ENCODE measurements at places on chromosomes 6 and 20.

- DNase-seq = no peak
These were observed 89.7 kb upstream of the GCM1 start for GRCh38 chr6:53238311-53238710.

DNA sequence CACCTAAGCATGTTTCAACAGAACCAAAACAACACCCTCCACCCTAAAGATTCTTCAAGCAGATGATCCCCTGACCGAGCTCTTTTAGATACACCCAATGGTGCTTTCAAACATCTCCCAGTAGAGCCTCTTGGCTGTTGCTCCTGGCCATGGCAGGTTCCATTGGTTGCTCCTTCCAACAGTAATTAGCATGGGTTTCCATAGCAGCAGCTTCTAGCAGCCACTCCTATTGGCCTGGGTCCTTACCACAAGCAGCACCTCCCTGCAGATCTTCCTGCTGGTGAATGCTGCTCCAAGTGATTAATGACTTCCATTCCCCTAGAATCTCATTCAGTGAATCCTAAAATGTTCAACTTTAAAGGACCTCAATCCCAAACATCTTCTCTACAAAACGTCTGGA, 13.9 kb downstream of the CCN2 start:
- DNase-seq = peak; percentile 64

GRCh38 chr6:146543940-146544615, 445 bp downstream of the RAB32 start:
- peak; percentile 49 for DNase-seq

DNA sequence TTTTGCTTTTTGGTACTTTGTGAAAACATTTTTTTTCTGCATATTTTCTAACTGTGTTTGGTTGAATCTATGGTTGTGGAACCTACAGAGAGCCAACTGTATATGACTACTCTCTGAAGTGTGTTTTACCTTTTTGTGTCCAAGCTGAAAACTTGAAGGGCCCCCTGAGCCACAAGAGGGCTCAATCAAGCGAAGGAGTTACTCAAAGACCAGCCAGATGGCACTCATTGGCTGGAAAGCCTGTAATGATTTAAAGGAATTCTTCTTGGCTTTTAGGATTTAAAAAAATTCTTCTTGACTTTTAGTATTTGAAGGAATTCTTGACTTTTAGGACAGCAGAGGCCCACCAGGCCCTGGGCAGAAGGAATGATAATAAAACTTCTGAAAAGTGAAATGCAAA, 27.0 kb upstream of the ECI2 start:
- DNase-seq = no peak

DNA sequence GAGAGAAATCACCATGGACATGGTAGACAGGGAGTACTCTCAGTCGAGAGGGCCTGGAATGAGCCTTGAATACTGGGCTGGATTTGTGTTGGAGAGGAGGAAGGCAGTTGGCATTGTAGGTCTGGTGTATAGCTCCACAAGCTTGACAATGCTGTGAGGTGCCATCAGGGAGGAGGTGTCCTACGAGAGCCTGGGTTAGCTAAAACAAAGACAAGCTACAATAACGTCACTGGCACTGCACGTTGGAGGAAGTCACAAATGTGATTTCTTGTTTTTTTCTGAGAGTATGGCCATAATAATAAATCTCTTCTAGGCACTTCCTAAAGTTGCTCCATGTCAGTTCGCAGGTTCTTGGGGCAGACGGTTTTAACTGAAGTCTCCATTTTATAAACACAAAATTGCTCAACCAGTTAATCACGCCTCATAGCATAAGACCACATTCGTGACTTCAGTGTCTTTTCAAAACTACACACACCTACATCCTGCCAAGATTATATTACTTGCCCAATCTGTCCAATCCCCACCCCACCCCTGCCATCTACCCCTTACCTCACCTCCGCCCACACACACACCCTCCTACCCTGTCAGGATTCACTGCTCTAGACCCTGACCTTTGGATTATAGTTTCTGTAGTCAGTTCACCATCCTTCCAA, 4.4 kb upstream of the HLA-DMB start:
- peak; percentile 6 for DNase-seq

GRCh38 chr6:133277900-133278545, 36.9 kb downstream of the EYA4 start:
- no peak for DNase-seq

DNA sequence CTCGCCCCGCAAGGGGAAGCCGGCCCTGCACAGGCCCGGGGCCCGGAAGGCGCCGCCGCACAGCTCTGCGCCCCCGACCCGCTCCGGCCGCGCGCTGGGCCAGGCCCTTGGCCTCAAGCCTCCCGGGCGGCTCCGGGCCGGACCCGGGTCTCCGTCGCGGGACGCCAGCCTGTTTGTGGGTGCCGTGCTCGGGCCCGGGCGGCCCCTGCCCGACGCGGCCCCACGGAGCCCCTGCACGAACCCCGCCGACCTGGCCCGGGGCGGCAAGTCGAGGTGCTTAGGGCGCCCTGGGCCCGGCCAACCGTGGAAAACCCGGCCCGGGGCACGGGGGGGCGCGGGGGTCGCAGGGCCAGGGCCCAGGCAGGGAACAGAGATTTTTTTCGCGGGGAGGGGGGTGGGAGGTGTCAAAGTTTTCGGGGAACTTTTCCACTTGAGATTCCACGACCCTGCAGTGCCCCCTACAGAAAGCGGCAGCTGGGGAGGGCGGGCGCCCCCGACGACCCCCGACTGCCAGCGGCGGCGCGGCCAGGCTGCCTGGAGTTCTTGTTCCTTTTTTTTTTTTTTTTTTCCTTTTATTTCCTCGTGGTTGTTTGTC, 805 bp upstream of the STX16 start:
- no peak for DNase-seq

- DNase-seq = no peak
These were observed 279.5 kb downstream of the LRFN2 start for GRCh38 chr6:40307712-40308111.

All from fibroblast of mammary gland (primary cell).